ENCODE measurements at places on chromosomes 3 and 15.

GRCh38 chr3:67458896-67459530 is 195.4 kb downstream of the SUCLG2 start:
- no peak for DNase-seq

DNA sequence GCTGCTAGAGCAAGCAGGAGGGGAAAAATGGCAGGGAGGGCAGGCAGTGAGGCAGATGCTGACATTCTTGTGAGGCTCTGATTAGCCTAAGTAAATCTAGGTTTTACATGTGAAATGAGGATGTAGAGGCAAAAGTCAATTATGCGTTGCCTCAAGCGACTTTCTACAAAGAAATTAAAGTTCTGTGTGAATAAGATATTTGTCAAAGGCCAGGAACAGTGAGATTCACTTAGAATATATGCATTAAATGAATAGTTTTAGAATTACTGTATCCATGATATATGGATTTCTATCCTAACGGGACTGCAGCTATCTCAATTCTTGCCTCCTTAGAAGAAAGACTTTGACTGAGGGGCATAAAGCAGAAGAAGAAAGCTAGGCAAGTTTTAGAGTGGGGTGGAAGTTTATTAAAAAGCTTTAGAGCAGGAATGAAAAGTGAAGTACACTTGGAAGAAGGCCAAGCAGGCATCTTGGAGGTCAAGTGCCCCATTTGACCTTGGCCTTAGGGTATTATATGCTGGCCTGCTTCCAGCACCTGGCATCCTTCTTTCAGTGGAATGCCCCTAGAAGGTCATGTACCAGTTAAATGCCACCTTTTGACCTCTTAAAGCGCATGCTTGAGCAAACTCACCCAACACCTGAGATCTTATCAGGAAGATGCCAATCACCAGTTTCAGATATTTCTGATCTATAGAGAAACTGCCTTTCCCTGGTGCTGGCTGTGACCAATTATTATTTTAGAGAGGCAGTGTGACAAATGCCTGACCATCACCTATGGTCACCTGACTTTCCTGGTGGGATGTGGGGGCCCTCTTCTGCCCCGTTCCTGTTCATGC is 38.2 kb downstream of the OSTN start:
- DNase-seq, result no peak

DNA sequence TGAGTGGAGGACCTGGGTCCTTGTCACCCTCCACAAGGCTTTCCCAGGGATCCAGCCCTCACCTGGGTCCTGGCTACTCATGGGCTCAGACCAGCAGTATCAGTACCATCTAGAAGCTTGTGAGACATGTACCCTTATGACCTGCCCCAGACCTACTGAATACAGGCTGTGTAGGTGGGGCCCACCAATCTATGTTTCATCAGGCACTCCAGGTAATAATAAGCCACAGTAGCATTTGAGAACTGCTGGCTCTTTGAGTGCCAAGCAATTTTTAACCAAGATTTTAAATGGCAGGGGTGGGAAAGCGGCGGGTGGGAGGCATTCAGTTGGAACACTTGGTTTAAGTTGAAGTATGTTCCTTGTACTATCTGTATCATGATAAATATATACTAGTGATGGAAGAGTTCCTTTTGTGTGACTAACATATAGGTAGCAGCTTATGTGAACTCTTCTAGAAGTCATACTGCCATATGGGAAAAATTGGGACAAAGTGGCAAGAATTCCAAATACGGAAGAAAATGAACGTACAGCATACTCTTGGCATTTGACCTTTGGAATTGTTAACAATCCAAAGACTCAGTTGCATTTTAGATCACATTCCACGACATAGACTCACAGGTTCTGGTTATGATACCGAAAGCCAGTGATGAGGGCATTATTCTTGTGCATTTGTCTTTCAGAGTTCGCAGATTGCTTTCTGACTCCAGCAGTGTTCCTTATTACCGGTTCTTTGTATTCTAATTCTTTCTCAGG is 190.4 kb downstream of the GHSR start:
- DNase-seq, result no peak

DNA sequence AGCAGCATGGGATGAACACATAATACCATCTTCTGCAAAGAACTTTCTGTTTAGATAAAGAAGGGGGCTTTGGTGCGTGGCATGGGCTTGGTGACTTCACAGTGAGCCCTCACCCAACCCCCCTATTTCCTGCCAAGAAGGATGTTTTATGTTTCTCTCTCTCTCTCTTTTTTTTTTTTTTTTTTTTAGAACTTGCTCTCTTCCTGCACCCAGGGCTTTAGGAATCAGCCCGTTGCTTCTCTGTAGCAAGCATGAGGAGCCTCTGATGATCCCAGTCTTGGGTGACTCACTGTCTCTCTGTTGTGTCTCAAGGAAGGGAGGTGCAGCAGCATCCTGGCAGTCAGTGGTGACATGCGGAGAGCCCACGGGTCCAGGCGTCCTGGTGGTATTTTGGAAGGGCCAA is 49.1 kb downstream of the CCK start:
- DNase-seq, result peak; percentile 37

- DNase-seq, result no peak
Observed at GRCh38 chr3:192804502-192804901, 77.2 kb upstream of the FGF12 start.

Data from common myeloid progenitor, CD34-positive (primary cell).